ENCODE measurements at places on chromosomes 1 and 21.

GRCh38 chr1:241311056-241311746 lies 45.8 kb downstream of the RGS7 start:
- DNase-seq = no peak

DNA sequence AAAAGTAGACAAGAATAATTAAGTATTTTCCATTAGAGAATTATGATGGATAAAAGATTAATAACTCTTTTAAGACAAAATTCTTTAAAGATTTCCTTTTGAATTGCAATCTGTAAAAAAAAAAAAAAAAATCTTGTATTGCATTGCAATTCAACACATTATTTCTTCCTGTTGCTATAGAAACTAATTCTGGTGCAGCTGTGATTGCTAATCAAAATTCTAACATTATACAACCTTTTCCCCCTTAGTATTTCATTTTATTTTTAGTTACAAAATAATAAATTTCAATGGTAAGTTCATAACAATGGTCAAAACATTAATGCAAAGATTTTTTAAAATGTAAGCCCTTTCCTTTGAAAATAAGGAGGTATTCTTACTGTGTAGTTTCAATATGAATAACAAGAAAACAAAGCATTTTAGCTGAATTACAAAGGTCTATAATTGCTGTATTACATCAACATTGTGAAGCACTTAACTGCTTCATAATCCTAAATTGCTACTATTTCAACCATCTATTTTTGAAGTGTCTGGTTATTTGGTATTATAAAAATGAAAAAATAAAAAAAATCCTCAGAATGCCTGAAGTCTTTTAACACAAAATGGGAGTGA lies 135.0 kb downstream of the SYT14 start:
- DNase-seq = no peak

DNA sequence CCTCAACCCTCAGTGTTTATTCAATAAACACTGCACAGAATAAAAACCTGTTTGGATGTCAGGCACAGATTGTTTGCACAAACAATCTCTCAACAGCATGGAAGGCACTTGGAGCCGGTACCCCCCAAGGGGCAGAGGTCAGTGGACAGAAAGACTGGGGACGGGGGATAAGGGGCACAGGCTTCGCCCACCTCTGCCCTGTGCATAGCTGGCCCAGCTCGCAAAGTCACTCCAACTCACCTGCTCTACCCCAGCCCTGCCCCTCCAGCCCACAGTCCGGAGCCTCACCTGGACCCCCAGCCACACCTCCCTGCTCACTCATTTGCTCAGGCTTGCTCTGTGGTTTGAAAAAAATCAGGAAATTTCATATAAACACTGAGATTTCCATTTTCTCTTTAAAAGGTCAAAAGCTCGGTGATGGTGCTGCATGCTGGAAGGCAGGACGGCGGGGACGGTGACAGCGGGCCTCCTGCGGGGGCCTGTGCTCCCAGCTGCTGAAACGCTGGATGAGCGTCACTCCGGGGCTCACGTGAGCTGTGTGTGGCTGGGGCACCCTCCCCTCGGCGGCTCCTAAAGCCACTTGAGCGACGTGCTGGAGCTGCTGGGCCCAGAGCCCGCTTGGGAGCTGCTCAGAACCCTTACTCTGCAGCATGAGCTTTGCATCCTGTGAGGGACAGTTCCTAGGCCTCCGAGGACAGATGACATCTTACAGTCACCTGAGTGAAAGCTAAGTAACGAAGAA lies 54.5 kb downstream of the PRDM15 start:
- DNase-seq = no peak

GRCh38 chr1:209884249-209884648 lies 53.8 kb upstream of the SYT14 start:
- no peak for DNase-seq

DNA sequence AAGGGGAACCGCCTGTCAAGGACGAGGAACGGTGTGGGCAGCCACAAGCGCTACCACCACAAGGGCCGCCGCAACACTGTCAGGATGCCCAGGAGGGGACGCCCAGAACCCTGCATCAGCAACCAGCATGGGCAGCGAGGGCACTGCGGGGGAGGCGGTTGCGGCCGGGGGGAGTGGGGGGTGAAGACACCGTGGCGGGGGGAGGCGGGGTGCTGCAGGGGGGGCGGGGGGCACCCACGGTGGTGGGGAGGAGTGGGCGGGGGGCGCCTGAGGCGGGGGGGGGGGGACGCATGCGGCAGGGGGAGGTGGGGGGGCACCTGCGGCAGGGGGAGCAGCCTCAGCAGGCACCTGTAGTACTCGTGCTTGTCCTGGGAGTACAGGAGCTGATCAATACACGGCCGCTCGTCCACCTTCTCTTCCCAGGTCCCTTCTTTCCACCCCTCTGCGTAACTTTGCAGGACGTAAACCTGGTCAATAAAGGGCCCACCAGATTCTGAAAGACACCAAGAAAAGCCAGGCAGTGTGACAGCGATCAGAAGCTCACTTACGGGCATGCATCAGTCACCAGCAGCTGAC lies 4.6 kb downstream of the POFUT2 start:
- no peak for DNase-seq

DNA sequence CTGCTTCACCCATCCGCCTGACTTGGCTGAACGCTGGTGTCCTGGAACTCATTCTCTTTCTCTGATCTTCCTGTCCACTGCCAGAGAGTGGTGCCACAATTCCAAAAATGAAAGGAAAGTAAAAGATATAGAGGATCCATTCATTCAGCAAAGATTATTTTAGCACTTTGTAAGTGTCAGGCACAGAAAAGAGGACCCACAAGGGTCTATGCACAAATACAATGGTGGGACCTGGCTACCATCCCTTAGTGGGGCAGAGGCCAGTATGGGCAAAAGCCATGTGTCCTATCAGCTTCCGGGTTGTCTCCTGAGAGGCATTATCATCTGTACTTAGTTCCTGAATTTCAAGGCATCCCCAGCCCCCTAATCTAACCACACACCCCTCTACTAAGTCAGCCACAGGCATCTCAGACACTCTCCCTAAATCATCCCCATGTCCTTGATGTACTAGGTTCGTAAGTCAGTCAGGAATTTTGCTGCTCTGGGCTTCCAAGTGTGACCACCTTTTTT lies 19.0 kb downstream of the SSR2 start:
- DNase-seq = no peak

DNA sequence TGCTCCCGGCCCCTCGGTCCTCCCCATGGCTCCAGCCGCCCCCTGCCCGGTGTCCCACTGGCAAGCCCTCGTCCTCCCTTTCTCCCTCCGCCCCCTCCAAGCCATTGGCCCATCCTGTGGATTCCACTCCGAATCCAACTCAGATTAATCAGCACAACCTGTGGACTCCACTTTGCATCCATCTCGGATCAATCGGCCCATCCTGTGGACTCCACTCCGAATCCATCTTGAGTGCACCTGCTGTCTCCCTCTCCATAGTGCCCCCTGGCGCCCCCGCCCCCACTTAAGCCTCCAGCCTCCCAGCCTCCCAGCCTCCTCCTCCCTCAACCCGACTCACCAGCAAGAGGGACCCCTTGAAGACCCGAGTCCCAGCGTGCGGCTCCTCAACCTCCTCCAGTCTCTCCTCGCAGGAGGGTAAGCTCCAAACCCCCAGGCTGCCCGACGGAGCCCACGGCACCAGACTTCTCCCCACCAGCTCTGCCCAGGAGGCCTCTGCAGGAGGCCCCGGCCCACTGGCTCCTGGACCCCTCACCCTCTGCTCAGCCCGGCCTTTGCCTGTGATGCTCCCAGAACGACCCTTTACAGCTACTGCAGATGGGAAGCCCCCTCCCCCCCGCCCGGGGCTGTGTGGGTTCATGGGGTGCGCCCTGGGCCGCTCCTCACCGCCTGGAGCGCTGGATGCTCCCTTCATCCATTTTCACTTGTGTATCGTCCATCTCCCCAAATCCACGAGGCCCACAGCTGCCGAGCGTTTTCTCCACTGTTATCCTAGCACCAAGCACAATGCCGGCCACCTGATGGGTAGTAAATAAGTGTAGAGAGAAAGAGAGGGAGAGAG lies 40.6 kb upstream of the TSPEAR start:
- no peak for DNase-seq

DNA sequence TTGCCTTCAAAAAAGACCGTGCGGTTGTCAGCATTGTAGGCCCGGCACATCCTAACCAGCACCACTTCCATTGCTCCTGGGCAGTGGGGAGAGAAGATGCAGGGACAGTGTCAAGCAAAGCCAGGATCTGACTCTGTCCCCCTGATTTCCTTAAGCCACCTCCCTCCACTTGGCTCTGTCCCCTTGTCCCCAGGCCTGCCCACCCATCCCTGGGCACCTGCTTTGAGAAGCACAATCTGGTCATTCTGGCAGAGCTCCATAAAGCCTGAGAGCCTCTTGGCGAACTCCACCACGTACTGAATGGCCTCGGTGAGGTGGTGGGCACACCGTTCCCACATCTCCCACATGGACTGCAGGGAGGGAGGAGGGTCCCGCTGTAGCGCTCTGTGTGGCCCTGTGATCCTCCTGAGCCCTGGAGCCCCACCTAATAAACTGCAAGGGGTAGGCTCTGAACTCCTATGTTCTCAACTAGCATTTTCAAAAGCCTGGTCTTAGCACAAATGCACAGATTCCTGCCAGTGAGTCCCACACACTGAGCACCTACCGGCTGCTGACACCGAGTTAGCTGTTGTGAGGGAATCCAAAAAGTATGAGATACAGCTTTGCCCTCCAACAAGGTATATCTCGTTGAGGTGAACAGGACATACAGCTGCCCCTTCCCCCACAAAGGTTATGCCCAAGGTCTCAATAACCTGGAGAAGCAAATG lies 8.2 kb upstream of the LINGO4 start:
- DNase-seq = no peak

GRCh38 chr1:201883786-201884185 lies 4.9 kb upstream of the SHISA4 start:
- DNase-seq = no peak

All from endothelial cell (in vitro differentiated cells).